ENCODE measurements at places on chromosomes 4 and X.

- ATAC-seq, result no peak
Observed at GRCh38 chr4:158754385-158755180, 14.2 kb upstream of the FNIP2 start.

- ATAC-seq, result no peak
Observed at GRCh38 chrX:134650701-134651100, 7.6 kb downstream of the PLAC1 start.

DNA sequence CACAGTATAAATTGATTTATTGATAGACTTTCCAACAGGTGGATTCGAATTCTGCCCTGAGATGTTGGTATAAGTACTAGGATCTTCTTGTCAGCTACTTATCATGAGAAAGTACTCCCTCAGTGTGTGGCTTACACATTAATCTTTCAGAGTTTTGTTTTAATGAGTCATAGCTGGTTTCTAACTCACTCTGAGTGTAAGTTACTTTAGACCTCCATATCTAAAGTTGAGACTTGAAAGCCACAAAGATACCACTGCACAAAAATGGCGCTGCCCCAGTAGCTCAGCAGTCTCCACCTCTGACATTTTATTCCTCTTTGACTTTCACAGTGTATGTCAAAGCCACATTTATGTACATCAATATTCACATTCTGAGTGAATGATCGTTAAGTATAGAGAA lies 318.5 kb downstream of the ARAP2 start:
- peak; percentile 87 for ATAC-seq

DNA sequence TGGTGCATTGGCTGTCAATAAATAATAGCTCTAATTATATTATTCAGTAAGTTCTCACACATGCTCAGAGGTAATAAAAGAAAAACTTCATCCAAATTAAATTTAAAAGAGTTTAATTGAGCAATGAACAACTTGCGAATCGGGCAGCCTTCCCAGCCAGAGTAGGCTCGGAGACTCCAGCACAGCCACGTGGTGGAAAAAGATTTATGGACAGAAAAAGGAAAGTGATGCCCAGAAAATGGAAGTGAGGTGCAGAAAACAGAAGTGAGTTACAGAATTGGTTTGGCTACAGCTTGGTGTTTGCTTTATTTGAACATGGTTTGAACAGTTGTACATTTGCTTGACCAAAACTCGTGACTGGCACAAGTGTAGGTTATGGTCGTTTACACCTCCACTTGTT lies 13.6 kb upstream of the BOD1L1 start:
- ATAC-seq, result no peak

DNA sequence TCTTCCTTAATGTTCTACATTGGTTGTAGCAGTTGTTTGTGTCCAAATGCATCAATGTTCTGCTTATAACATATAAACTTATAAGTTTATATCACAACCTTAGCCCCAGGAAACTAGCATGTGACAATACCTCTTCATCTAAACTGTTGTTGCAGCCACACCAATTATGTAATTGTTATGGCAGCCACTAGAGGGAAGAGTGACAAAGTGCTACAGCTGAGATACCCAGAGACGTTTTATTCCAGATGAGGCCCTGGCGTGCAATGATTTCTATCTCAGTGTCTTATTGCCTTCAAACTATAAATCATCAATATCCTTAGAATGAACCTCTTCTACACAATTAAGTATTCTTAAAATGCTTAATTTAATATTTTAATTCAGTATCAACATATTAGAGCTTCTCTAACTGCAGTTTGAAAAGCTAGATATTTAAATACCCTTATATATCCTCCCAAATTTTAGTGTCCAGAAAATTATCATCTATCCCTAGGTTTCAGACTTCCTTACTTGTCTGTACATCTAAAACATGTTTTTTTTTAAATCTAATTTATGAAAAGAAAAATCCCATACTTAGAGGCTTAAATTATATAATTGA lies 171.6 kb downstream of the PCDH10 start:
- ATAC-seq, result no peak

DNA sequence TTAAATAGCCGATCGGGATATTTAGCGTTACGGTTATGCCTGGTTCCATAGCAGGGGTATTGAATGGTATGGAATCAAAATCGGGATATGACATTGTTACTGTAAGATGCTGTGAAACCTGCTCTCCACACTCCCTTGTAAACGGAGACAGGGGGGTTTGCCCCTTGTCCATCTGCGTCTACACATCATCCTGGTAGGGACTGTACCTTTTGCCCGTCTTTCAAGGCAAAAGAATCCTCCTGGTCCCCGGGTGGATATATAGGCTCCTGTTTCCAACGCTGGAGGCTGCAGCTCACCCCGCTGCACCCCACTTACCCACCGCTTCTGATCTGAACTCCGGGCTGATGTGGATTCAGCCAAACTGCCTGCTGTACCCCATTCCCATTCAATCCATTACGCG lies 189.1 kb downstream of the SHOX start:
- ATAC-seq, result no peak

DNA sequence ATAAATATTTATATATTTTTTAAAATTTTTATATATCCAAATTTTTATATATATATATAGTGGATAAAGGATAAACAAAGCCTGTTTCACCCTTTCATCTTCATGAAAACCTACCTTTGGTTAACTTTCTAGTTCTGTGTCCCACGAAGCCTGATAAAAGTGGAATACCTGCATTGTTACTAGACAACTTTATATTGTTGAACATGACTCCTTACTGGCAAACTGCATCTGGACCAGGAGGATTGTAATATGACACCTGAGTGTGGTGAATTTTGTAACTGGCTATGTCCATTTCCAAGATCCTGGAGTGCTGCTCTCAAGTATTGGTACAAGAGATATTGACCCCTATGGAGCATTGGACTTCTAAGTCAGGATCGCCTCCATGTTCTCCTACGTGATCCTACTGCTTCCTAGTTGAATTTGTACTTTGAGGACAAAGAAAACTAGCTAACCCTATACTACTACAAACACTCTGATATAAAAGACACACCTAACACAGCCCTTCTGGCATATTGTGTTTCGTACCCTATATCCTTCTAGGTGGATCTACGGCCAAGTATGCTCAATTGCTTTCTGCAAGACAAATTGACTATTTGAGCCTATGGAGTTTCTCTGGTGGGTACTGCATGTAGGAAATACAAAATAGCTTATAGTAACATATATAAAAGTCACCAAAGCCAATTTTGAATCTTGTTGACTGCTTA lies 61.3 kb upstream of the PRRG1 start:
- ATAC-seq, result peak; percentile 40

Data from activated T-helper 17 cell treated with anti-CD3 and anti-CD28 coated beads, Interleukin-2, amount 50 U/mL, for 72 hours (primary cell).